ENCODE measurements at places on chromosomes 1 and 21. TPM values are rescaled to one million over a fixed set of nuclear protein-coding genes. Genes with fewer than 3 reads are reported as not detected.

The CHD5 gene
- under 0.01 TPM for total RNA-seq

The OR10J1 gene
- total RNA-seq, result not detected

The FTCD gene
- total RNA-seq, result 0.33 TPM

The UCHL5 gene
- total RNA-seq, result 47.5 TPM

The EXO1 gene
- total RNA-seq, result not detected

The CD2 gene
- 2.1 TPM for total RNA-seq

The FNBP1L gene
- total RNA-seq, result 23.1 TPM

The TCHH gene
- total RNA-seq, result under 0.01 TPM

The POU2F1 gene
- 6.2 TPM for total RNA-seq

The EPHB2 gene
- total RNA-seq, result 7.9 TPM

The FOXO6 gene
- 1.0 TPM for total RNA-seq

The USH2A gene
- 0.33 TPM for total RNA-seq

The OR6F1 gene
- total RNA-seq, result not detected

The NR5A2 gene
- 202 TPM for total RNA-seq

The PIGV gene
- total RNA-seq, result 14.2 TPM

The KCNA3 gene
- 2.3 TPM for total RNA-seq

The RPE65 gene
- not detected for total RNA-seq

The OR2M3 gene
- total RNA-seq, result not detected

The GCSAML gene
- 0.66 TPM for total RNA-seq

The C1QC gene
- total RNA-seq, result 103 TPM

The ENO1 gene
- 157 TPM for total RNA-seq

The FAM72C gene
- 0.52 TPM for total RNA-seq

The GBP6 gene
- total RNA-seq, result not detected

Data from body of pancreas (tissue), 4 donors.